ENCODE measurements at places on chromosomes 7 and 10.
A peak's percentile ranks its signal among the peaks of the same experiment; 100 is the strongest.

GRCh38 chr7:32921896-32922295 lies 30.3 kb upstream of the KBTBD2 start:
- no peak for DNase-seq

DNA sequence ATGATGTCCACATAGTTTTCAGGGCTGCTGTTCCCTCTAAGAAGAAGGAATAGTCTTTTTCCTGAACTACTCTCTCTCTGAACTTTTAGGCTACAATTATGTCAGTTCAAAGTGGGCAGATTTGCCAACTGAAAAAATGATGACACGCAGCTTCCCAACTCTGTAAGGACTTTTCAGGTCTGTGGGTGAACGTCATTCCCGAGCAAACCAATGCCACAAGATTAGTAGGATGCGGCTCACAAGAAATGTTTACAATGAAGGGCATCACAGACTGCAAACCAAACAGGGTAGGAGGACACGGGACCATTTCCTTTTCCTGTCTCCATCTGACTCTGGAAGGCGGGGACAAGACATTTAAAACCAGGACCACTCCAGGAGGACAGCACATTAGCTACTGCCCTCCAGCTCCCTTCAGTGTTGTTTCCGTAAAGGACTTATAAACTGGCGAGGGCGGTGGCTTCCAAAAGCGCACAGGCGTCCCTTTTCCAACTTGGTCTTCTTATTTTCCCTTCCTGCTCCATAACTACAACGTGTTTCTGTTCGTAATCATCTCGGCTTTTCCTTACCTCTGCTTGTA lies 539 bp upstream of the MKLN1 start:
- no peak for DNase-seq

- DNase-seq = no peak
These were observed 48.3 kb downstream of the ITIH5 start for GRCh38 chr10:7618461-7618860.

DNA sequence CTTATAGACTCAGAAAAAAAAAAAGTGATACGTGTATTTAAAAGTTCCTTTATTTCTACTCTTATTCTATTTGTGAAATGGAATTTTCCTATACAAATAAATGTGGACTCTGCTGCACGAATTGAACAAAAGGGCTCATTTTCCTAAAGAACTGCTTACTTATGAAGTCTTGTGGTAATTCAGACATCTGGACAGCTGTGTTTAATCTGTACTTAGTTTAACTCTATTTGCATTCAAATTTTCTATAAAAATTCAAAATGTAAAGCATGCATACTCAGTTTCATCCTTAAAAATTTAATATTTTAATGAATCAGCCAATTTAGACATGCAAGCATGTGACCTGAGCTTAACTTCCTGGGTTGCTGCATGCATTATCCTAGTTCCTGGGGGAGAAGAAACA lies 118.0 kb upstream of the PCLO start:
- DNase-seq = no peak

- DNase-seq = no peak
These were observed 73.2 kb downstream of the RGS10 start for GRCh38 chr10:119469325-119469707.

GRCh38 chr10:1170867-1171180 lies 114.6 kb downstream of the WDR37 start:
- DNase-seq = no peak

GRCh38 chr10:49053998-49054692 lies 61.2 kb downstream of the VSTM4 start:
- no peak for DNase-seq

- no peak for DNase-seq
These were observed 79.0 kb downstream of the EXOC4 start for GRCh38 chr7:133331861-133332260.

GRCh38 chr7:157799076-157799685 lies 462.4 kb downstream of the DNAJB6 start:
- DNase-seq = no peak

GRCh38 chr10:62189131-62189530 lies 79.5 kb downstream of the RTKN2 start:
- no peak for DNase-seq

- DNase-seq = no peak
These were observed 19.0 kb upstream of the C10orf71 start for GRCh38 chr10:49280001-49280408.

DNA sequence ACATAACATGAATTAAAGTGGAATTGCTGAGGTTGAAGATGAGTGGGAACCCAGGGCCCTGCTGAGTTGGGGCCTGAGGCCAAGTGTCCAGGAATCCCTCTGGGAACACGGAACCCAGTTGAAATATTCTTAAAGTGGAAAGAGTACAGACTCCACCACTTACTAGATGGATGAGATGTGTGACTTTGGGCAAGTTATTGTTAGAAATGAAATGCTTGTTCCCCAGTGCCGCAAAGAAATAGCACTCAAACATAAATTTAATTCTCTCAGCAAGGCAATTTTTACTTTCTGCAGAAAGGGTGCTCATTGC lies 54.5 kb downstream of the CCNY start:
- no peak for DNase-seq

- DNase-seq = no peak
These were observed 28.1 kb upstream of the SFTPD start for GRCh38 chr10:79976999-79977398.

DNA sequence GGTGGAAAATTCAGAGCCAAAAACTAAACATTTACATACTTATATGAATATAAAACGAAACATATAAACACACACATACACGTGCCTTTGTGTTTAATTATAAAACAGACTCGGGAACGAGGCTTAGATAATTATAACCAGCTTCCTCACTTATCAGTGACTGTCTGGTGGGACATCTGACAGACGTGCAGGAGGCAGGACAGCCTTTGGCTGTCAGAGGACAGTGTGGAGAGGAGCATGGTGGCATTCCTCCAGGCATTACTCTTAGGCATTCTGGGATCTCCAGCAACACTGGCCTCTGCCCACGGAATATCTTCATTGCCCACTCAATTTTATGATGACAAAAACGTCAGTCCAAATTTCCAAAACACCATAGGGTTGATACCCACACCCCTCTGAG lies 262.2 kb upstream of the NFE2L3 start:
- DNase-seq = no peak

DNA sequence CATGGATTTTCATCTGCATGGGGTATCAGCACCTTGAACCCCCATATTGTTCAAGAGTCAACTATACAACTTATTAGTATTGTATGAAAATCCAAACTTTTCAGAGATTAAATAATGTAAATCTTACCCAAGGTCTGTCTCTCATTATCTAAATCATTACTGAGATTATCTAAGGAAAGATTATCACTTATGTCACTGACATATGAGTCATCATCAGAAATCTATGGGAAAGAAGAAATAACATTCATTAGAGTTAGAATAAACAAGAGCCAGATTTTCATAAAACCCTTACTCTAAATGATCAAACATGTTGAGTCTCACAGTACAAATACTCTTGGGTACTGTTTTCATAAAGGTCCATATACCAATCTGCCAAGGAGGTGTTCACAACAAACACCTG lies 83.3 kb upstream of the GSDME start:
- DNase-seq = no peak

GRCh38 chr10:106751091-106751490 lies 413.4 kb downstream of the SORCS1 start:
- DNase-seq = no peak

DNA sequence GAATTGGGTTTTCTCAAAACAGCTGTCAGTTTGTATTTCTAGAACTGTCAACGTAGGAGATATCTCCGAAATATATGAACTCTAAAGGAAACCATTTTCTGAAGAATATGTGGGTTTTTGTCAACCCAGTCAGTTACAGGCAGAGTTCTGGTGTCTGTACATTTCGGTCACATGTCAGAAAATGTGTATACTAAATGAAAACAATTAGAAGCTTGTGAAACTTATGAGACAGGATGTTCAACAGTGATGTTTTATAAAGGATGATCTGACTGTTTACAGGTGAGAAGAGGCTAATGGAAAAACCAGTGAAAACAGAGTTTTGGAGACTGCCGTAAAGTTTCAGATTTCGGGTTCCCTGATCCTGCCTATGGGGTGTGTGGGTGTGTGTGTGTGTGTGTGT lies 6.2 kb downstream of the JAZF1 start:
- no peak for DNase-seq

- no peak for DNase-seq
These were observed 259.8 kb downstream of the CSTF2T start for GRCh38 chr10:51439645-51440044.

DNA sequence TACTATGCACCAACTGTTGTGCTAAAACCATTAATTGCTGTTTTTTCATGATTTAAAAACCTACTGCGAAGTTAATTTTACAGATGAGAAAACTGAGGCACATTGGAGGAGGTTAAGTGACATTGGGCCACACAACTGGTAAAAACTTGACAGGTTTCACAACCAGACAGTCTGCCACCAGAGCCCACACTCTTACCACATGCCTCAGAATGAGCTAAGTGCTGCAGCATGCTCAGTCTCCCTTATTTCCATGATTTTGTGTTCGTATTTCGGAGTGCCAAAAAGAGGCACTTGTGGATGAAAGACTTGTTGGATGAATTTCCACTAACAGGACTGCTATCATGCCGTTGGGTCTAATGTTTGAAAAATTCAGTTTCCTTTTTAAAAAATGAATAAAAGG lies 77.4 kb downstream of the PCLO start:
- DNase-seq = no peak

DNA sequence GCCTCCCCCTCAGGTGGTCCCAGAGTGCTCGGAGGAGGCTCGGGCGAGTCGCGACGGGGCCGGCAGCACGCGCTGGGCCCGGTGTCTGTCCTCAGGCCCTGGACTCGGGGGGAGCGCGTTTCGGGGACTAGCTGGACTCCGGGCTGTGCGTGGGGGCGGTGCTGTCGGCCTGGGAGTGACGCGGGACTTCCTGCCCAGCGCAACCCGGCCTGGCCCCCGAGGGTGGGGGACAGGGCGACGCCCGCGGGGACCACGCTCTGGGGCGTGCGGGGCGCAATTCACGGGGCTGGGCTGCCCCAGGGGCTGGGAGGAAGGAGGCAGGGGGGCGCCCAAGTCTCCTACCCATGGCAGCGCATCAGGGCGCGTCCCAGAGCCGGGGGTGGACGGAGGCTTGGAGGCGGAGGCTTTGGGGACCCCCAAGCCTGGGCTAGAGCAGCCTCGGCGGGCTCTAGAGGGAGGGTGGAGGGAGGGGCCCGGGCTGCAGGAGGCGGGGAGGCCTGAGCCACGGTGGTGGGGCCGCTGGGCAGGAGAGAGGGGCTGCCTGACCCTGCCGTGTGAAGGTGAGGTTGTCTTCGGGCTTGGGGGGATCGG lies 2.3 kb upstream of the VENTX start:
- DNase-seq = no peak

DNA sequence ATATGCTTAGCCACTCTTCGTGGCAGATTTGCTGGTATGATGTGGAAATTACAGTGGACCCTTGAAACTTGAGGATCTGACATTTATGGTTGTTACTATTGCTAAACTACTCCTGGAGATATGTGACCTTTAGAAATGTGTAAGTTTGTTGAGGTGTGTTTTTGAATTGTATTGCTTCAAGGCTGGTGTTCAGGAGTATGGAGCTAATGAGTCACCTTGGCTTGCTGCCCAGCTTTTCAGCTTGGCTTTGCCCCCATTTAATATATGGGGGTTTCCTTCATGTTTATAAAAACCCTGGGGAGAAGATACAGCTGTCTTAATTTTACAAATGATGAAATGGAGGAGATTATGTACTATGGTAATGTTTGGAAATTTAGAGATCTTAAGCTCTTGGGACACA lies 11.6 kb downstream of the HBP1 start:
- DNase-seq = peak; percentile 55

GRCh38 chr10:119221666-119222065 lies 14.3 kb downstream of the GRK5 start:
- no peak for DNase-seq
